Lung (tissue), 17 donors: ENCODE measurements at places on chromosomes 3 and 15.

GRCh38 chr3:13581485-13582365 lies 32.8 kb downstream of the FBLN2 start:
- no peak for DNase-seq

DNA sequence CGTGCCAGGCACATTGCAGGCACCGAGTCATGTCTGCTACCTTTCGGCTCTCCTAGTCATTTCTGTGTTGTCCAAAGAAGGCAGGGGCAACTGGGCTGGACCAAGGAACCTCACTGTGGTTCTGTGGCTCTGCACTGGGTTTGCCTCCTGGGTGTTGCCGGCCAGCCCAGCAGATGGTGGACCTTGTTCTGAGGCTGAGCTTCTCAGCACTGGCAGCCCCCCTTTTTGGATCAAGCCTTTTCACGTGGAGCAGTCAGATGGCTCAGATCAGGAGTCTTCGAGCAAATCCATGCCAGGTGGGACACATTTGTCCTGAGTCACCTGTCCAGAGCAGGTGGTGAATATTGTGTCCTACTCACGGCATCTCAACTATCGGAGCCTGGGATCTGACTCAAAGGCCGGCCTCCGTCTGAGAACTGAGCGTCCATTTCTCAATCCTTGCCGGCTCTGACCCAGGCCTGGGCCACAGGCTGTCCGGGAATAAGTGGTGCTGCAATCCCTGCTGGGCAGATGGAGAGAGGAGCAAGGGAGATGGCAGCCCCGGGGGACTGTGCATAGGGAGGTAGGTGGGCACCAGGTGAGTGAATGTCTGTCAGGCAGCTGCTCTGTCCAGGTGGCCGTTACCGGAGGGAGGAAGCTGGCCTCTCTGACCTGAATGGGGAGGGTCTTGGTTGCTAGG lies at the start of gene IL16:
IL16 (plus strand) TSS at position 304 of the 679 bp plus-strand sequence. CDS start 28,521 bp downstream, outside the sequence.
- no peak for DNase-seq

DNA sequence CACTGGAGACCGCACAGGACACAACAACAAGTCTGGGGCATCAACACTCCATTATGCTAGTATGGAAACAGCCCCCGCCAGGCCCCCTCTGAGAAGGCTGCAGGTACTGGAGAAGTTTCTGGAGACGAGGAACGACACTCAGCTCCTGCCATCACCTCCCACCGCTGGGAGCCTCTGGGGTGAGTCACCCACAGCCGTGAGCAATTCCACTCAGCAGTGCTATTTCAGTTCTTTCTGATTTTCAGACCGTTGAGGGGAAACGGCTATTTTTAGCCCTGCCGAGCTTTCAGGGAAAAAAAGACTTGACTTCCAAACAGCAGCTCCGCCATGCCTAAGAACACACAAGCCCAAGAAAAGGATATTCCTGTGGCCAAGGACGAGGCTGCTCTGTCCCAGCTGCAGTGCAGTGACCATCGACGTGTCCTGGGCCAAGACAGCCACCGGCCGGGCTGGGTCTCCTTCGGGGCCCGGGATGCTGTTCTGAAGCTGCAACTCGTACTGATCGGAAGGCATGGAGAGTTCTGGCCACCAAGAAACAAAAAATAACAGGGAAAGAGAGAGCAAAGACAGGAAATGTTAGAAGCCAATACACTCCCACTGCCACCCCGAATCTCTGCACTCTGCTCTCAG lies 40.8 kb downstream of the NUP210 start:
- DNase-seq: no peak

GRCh38 chr15:47717036-47717612 lies at the start of gene SEMA6D:
TSS of gene SEMA6D (plus strand) at chr15:47717505. CDS start at chr15:47759799, 42,294 bp downstream.
- DNase-seq: peak; percentile 90

GRCh38 chr3:107468782-107469181 lies 54.0 kb upstream of the BBX start:
- DNase-seq: no peak

- DNase-seq: no peak
Observed at GRCh38 chr3:14406766-14407165, 4.4 kb downstream of the SLC6A6 start.

GRCh38 chr3:187139126-187139894 lies at the start of gene RPL39L:
TSS of gene RPL39L (minus strand) at chr3:187139496. CDS start at chr3:187121300, 18,196 bp downstream.
- DNase-seq: peak; percentile 89

DNA sequence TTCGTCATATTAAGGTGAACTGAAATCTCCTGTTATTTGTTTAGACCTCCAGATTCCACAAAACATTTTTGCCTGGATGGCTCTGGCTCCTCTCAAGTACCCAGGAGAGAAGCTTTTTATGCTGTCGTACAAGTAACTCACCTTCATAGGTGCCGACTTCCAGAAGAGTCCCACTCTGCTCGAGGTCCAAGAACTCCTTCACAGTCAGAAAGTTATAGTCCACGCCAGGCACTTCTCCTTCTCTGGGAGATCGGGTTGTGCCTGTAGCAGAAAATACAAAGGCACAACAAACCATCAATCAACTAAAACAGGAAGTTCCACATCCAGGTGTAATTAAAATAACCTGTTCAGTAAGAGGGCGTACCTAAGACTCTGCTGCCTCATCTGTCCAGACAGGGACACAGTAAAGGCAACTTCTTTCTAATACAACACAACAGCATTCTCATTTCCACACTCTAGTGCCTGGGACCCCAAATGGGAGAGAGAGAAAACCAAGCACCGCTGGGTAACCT lies 545.3 kb downstream of the MAGI1 start:
- DNase-seq: no peak

GRCh38 chr3:39388741-39389248 lies 5.6 kb downstream of the SLC25A38 start:
- no peak for DNase-seq

- peak; percentile 63 for DNase-seq
Observed at GRCh38 chr15:54119051-54119450, 140.8 kb downstream of the UNC13C start.

DNA sequence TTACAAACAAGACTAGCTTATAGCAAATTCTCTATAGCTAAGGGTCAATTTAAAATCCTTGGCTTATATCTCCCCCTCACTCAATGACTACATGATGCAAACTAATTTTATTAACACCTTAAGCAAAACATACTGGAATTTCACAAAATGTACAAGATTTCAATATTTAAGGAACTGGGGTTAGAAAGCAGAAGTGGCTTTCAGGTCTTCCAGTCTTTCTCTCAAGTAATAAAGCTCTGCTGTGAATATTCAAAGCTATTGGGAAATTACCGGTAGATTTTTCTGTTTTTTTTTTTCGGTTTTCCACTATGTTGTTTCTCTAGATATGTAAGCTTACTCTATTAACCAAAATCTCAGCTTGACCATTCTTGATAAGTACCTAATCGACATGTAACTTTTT lies 3.9 kb downstream of the EPM2AIP1 start:
- DNase-seq: no peak

GRCh38 chr15:80727196-80727595 lies 32.1 kb downstream of the ABHD17C start:
- DNase-seq: no peak

- DNase-seq: no peak
Observed at GRCh38 chr3:13072239-13072599, 1.0 kb downstream of the IQSEC1 start.

DNA sequence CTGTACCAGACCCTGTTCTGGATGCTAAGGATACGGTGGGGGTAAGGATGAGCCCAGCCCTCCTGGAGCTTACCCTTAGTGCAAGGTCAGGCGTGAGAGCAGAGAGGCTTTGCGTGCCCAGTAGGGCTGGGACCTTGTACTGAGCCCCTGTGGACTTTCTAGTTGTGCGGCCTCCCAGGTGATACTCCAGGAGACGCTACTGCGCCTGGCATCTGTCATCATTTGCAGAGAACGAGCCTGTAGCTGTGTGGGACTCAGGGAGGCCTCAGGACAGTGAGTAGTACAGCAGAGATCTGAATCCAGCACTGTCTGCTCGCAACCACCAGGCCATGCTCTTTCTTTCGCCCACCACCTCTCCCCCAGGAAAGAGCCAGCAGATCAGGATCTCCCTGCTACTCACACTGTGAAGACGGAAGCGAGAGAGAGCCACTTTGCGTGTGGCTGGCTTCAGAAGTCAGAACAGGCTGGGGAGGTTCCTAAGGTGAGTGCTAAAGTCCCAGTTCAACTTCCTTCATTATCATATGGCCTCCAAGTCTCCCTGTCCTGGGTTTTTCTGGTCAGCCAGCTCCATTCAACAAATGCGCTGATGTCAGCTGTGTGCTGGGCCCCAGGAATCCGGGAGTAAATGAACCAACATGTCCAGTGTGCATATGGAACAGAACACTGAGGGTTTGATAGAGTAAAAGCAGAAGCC lies 38.2 kb upstream of the ITGA11 start:
- peak; percentile 33 for DNase-seq

- DNase-seq: no peak
Observed at GRCh38 chr3:56593455-56594158, 36.6 kb downstream of the CCDC66 start.

GRCh38 chr3:112776000-112776399 lies 70.7 kb downstream of the CD200R1L start:
- DNase-seq: no peak

DNA sequence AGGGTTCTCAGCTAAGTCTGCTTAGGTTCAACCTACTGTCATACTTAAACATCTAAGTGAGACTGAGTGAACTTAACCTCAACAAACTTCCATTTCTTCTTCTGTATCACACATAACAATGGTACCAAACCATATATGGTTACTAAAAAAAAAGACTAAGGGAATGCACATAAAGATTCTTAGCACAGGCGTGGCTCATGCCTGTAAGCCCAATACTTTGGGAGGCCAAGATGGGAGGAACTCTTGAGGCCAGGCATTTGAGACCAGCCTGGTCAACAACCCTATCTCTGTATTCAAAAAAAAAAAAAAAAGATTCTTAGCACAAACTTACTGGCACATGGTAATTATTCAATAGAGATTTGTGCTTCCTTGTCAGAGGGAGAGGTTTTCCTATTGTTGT lies 57.9 kb downstream of the ACAP2 start:
- DNase-seq: no peak

DNA sequence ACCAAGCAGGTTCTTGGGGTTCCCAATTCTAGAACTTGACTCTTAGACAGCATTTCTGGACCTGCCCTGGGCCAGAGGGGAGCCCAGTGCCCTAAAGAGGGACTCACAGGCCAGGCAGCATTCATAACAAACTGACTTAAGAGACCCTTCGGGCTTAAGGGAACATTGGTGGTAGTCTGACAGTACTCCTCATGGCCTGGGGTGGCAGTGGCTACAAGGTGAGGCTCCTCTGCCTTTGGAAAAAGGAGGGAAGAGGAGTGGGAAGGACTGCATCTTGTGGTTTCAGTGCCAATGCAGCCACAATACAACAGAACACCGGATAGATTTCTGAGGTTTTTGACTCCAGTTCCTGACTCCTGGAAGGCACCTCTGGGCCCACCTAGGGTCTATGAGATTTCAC lies 172.2 kb upstream of the STRIT1 start:
- DNase-seq: no peak

DNA sequence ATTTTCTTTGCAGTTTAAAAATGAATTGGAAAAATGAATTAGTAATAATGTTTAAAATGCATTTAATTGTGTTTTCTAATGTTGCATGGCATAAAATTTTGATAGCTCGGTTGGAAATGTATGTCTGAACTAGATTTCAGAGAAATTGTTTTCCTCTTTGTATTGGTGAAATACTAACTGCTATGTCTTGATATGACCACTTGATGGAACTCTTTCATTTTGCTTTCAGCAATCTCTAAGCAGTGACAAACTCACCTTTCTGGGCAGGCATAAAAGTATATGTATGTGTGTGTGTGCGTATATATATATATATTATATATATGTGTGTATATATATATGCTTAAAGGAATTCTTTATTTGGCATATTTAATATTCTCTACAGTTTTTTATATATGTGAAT lies 239.3 kb upstream of the ZNF717 start:
- peak; percentile 40 for DNase-seq

- no peak for DNase-seq
Observed at GRCh38 chr3:69115731-69116130, 6.7 kb downstream of the LMOD3 start.

GRCh38 chr3:41202834-41203345 lies 3.6 kb downstream of the CTNNB1 start:
- DNase-seq: peak; percentile 46

DNA sequence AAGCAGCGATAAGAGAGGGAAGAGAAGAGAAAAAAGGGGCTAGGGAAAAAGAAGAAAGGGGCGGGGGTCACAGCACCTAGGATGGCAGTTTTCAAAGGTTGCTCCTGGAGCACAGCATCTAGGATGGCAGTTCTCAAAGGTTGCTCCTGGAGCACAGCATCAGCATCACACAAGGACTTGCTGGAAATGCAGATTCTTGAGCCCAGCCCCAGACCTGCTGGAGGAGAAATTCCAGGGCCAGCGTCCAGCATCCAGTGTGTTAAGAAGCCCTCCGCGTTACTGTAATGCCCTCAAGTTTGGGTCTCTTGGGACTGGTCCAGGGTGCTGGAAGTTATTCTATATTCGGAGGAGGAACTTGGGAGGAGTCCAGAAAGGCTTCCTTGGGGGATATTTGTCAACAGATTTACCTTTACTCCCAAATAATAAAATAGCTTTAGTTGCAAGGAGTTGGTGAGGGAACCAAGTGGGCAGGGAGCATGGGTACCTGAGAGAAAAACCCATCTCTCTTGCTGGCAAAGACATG lies 519.4 kb downstream of the SHQ1 start:
- peak; percentile 52 for DNase-seq

DNA sequence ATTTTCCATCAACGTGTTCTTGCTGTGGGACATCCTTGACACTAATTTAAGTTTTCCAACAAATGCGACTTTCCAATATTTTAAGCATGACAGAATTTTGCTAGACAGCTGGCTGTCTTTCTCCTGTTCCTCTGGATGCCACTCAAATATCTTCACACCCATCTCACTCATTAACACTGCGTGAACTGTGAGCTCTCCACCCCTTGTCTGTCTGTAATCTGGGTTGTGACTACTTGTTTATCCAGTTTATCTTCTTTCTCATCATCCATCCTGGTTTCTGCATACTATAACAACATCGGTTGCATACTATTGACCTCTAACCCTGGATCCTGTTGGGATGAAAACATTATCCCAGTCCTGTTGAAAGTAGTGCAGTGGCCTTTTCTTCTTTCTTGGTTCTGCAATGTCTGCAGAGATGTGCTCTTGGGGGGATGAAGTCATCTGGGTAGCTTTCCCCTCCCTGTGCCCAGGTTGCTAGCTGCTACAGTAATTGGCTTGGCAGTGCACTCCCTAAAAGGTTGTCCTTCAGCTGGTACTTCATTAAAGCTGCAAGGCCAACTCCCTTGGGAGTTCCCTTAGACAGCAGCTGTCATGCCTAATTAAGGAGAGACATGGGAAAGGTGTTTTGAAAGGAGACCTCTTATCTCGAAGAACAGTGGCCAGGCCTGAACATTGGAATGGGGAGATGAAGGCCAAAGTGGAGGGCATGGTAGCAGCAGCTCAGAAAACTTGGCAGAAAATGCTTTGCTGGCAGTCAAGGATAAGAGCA lies 24.7 kb downstream of the KAT2B start:
- DNase-seq: no peak

- DNase-seq: peak; percentile 60
Observed at GRCh38 chr15:55799291-55800212, 56.6 kb upstream of the PRTG start.

DNA sequence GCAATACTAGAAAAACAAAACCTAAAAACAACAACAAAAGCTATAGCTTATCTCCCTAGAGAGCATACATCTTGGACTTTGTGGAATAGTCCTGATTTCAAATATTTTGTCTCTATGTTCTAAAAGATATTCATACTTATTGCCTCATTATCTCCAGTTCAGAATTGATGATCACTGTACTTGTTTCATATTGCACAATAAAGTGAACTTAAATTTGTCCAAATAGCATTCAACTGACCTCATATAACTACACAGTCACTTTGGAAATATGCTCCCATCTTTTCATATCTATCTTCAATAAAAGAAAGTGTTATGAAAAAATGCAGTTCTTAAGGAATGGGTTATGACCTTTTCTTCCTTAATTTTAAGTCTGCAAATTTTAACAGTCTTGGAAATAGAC lies 228.6 kb upstream of the CMC1 start:
- no peak for DNase-seq

- no peak for DNase-seq
Observed at GRCh38 chr3:155983834-155984474, 113.5 kb downstream of the GMPS start.
